ENCODE measurements at places on chromosomes 1 and 21. TPM values are rescaled to one million over a fixed set of nuclear protein-coding genes. Genes with fewer than 3 reads are reported as not detected.

Gene MX2
- polyA plus RNA-seq = 1.6 TPM

Gene ICOSLG
- 13.2 TPM for polyA plus RNA-seq

Gene OR2L2
- 0.10 TPM for polyA plus RNA-seq

Gene DEDD
- 43.2 TPM for polyA plus RNA-seq

Gene YY1AP1
- polyA plus RNA-seq = 81.2 TPM

Gene STK40
- 38.5 TPM for polyA plus RNA-seq

Gene PAPPA2
- 64.4 TPM for polyA plus RNA-seq

Gene S100B
- 2.1 TPM for polyA plus RNA-seq

Gene ELAVL4
- polyA plus RNA-seq = 3.4 TPM

Gene PRR9
- polyA plus RNA-seq = not detected

Gene SH2D2A
- 0.37 TPM for polyA plus RNA-seq

Gene SPRR5
- polyA plus RNA-seq = not detected

Gene CCDC17
- polyA plus RNA-seq = 1.9 TPM

Gene TRABD2B
- 17.2 TPM for polyA plus RNA-seq

Gene LRRC39
- 2.1 TPM for polyA plus RNA-seq

Gene CIART
- polyA plus RNA-seq = 7.1 TPM

Gene DNASE2B
- polyA plus RNA-seq = 0.14 TPM

Gene SELL
- 3.6 TPM for polyA plus RNA-seq

Gene C1orf56
- 11.1 TPM for polyA plus RNA-seq

Gene SPRR1A
- polyA plus RNA-seq = not detected

Gene RWDD3
- 50.8 TPM for polyA plus RNA-seq

Gene HSF2BP
- polyA plus RNA-seq = 1.8 TPM

Gene OPTC
- not detected for polyA plus RNA-seq

Gene FAM163A
- 0.85 TPM for polyA plus RNA-seq

Gene MCOLN2
- 0.58 TPM for polyA plus RNA-seq

Gene TNNT2
- polyA plus RNA-seq = 73.7 TPM

Gene PLA2G2F
- 0.37 TPM for polyA plus RNA-seq

Gene BRDT
- polyA plus RNA-seq = 0.17 TPM

Gene PHACTR4
- polyA plus RNA-seq = 91.8 TPM

Gene UBE2U
- polyA plus RNA-seq = not detected

Gene NID1
- polyA plus RNA-seq = 183 TPM

Gene NGF
- 2.1 TPM for polyA plus RNA-seq

Gene IGSF8
- 33.0 TPM for polyA plus RNA-seq

Gene CYP4Z1
- 0.24 TPM for polyA plus RNA-seq

Gene TMEM81
- polyA plus RNA-seq = 4.5 TPM
